ENCODE measurements at places on chromosomes 4 and X.

GRCh38 chr4:12126474-12126873, 697.8 kb upstream of the HS3ST1 start:
- no peak for DNase-seq

GRCh38 chrX:69216911-69217310, 51.7 kb upstream of the PJA1 start:
- DNase-seq: no peak

DNA sequence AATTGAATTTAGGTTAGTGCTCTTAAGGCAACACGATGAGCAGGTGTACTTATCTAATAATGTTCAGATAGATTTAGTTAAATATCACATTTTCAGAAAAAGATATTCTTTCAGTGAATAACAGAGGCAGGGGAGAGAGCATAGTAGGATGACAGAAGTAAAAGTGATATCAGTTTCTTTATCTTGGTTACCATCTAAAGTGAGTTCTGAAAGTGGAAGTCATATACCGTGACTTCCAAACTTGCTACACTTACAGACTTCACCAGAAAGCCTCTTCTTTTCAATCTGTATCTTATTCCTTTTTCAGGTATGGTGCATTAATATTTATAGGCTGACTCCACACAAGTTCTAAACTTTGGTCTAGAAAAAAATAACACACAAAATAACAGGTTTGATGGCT, 124.9 kb downstream of the POU4F2 start:
- DNase-seq: no peak

DNA sequence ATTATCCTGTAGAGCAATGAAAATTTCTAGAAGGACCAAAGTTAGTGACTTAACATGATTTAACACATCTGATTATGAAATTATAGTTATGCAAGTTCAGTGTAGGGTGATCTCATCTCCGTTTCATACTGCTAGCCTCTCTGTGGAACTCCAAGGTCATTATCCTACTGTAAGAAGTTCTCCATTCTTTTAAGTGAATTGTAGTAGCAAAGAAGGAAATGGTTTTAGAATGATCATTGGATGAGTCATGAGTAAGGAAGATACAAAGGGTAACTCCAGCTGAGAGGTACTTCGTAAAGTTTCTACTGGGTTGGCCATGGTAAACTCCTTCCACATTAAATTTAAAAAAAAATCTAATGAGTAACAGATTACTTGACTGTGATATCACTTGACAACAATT, 215.0 kb upstream of the GIMD1 start:
- peak; percentile 45 for DNase-seq

- DNase-seq: no peak
These were observed 1.6 kb downstream of the SEPTIN11 start for GRCh38 chr4:76950956-76951671.
